ENCODE measurements at places on chromosomes 4 and X. TPM values are rescaled to one million over a fixed set of nuclear protein-coding genes. Genes with fewer than 3 reads are reported as not detected.

The PDE6B gene
- 5.5 TPM for total RNA-seq

The PDCL2 gene
- not detected for total RNA-seq

The TRIM75 gene
- total RNA-seq, result not detected

The VCX2 gene
- total RNA-seq, result not detected

The TRPC3 gene
- total RNA-seq, result 3.1 TPM

The TMSB15B gene
- 5.3 TPM for total RNA-seq

The MPC1L gene
- total RNA-seq, result not detected

GRCh38 chr4:99615170-99615820 lies 40.7 kb downstream of the MTTP start:
- DNase-seq, result no peak

- DNase-seq, result no peak
Measured at GRCh38 chr4:88514557-88515511, 8.7 kb downstream of the PYURF start.

DNA sequence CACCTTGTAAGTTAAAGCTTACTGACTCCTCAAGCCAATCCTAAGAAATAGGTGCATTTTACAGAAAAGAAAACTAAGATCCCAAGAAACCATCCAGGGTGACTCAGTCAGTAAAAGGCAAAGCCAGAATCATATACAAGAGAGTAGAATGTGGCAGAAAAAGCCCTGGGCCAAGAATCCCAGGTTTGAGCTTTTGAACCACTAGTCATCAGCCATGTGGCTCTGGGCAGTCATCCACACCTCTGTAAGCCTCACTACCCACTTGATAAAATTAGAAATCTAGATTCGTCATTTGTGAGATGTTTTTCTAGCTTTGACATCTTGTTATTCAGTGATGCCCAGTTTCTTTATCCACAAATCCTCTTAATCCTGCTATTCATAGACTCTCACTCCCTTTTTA lies 122.2 kb upstream of the PDE5A start:
- DNase-seq, result no peak

DNA sequence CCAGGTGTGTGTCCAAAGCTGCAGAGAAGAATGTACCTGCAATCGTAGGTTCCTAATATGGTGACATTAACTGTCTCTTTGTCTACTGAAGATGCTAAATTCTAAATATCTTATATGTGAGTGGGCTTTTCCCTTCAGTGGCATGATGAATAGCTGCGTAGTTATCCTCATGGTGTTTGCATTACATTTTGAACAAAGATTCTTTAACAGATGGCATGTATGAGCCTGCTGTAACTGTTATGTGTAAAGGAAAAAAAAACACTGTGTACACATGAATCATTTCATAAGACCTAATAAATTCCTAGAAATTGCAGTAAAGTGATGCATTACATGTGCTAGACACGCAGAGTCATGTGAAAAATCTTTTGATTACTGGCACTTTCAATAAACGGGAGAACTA lies 288.0 kb downstream of the SH2D1A start:
- DNase-seq, result no peak

DNA sequence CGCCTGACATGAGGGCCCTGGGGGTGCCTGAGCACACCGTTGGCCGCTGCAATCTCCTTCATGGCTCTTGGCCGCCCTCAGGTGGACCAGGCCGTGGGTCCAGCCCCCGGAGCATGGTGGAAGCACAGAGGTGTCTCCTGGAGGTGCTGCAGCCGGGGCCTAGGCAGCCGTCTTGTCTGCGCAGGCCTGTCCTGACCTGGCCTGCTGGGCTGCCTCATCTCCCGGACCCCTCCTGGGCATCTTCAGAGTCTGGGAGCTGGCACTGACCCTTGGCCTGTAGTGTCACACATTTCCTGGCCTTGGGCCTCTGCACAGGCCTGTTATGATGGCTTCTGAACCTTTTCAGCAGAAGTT lies 20.9 kb downstream of the UVSSA start:
- DNase-seq, result no peak

DNA sequence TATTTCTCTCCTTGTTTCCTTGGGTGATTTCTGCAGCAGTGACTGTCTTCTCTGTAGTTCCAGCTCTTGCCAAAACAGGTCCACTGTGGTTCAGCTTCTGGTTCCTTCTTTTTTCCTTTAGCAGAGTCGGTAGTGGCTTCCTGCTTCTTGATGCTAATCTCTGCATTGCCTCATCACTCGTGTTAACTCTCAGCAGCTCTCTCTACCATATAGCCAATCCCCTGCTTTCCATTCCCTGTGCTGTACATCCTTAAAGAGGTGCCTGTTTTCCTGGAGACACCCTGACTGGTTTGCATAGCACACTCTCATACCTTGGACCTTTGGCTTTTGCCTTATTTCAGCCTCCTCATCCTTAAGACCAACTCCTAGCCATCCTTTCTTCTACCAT lies 191.2 kb upstream of the LNX1 start:
- no peak for DNase-seq

DNA sequence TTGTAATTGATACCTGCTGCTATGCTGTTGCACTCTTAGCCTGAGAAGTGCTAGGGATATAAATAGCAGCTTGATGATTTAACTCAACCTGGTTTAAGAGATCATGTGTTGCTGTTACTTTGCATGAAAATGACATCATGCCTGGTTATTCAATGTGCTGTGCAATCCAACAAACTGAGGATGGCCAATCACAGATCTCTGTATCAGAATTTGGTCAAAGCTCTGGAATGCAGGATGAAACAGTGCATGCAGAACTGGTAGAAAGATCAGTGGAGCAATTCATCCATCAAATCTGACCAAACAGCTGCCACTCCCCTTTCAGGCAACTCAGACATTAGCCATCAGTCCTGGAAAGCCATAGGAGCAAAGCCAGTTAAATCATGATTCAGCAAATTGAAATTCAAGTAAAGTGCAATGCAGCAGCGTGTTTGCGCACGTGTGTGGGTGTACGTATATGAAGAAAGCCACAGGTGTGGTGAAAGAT lies 160.3 kb upstream of the RASGEF1B start:
- DNase-seq, result peak; percentile 90

- no peak for DNase-seq
Measured at GRCh38 chr4:11537846-11538245, 109.2 kb upstream of the HS3ST1 start.

GRCh38 chr4:173046818-173047217 lies 121.8 kb upstream of the GALNT7 start:
- DNase-seq, result no peak

DNA sequence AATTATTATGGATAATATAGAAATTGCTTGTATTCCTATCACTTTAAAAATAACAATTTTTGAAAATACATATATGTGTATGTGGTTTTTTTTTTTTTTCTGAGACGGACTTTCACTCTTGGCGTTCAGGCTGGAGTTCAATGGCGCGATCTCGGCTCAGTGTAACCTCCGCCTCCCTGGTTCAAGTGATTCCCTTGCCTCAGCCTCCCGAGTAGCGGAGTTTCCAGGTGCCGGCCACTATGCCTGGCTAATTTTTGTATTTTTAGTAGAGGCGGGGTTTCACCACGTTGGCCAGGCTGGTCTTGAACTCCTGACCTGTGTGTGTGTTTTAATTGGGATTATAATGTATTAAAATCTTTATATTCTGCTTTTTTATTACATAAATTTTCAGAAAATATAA lies 97.9 kb upstream of the NUDT6 start:
- no peak for DNase-seq

DNA sequence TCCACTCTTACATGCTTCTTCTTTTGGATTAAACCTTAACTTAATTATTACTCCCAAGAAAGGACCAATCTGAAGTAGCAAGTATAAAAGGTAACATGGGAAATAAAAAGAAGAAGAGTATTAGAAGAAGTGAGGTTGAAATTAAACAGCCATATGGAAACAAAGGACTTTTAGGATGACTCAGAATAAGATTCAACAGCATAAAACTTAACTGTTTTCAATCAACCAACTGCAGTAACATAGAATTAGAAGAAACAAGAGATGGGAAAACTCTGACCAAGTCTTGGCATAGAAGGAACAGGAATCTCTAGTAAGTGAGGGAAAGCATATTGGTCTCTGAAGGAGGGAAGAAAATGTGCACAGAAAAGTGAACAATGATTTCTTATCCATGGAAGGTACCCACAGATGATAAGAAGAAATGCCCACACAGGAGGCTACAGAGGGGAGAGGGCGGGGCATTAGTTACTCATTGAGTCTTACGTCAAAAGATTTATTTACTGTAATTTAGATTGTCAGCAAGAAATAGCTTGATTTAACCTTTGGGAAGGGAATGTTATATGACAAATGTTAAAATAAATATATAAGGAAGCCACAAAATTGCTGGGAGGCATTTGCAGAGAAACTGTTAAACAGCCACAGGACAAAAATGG lies 177.3 kb downstream of the BANK1 start:
- no peak for DNase-seq

- no peak for DNase-seq
Measured at GRCh38 chr4:6425336-6425735, 47.1 kb downstream of the PPP2R2C start.

DNA sequence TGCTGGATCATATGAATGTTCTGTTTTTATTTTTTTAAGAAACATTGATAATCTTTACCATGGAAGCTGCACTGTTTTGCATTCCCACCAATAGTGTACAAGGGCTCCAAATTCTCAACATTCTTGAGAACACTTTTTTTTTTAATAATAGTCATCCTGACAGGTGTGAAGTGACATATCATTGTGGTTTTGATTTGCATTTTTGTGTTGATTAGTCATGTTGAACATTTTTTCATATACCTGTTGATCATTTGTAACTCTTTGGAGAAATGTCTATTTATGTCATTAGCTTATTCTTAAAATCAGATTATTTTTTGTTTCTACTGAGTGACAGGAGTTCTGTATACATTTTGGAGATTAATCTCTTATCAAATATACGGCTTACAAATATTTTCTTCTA lies 408.5 kb downstream of the GLUD2 start:
- DNase-seq, result no peak

DNA sequence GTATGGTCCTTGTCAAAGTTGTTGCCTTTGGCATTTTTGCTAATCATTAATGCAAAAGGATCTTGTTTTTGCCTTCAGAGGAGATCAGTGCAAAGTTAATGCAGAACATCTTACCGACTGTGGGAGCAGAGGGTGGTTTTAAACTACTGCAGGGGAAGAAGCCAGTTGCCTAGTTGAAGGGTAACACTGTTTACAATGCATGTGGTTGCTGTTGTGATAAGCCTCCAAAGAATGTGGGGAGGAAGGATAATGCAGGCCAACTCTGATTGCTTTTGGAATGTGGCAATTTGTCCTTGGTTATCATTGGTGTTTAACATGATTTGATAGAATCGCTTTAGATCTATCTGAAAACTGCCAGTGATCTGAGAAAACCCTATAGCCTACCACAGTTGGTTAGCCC lies 204.3 kb upstream of the TLL1 start:
- peak; percentile 32 for DNase-seq
